ENCODE measurements at places on chromosomes 1 and 21.

DNA sequence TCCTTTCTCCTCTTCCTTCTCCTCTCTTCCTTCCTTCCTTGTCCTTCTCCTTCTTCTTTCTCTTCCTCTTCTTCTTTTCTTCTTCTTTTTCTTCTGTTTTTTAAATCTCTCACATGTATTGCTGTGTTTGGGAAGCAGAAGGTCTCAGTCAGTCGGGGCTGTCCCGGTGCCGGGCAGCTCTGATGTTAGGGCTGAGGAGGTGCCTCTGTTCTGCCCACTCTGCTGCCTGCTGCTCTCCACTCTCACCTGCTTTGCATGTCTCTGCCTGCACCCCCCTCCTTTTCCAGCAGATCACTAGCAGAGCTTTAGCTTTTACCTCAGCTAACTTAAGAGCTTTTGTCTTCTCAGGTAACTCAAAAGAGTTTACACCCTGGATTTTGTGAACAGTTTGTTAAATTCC, 276.6 kb downstream of the CHRM3 start:
- DNase-seq, result no peak

DNA sequence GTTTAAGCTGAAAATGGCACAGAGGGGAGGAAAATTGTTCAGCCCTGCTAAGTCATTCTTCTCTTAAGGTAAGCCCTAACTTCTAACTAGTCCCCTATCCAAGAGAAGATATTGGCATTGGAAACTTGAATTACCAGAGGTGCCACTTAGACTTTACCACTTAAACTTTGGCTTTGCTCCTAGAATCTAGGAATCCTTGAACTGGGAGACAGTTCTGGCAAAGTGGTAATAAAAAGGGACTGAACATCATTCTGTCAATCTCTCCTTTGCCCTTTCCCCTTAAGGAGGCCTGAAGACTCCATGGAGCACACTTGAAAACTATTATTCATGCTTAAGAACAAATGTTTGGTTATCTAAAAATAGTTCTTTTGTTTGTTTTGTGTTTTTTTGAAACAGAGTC, 8.4 kb downstream of the ATP1A4 start:
- no peak for DNase-seq

DNA sequence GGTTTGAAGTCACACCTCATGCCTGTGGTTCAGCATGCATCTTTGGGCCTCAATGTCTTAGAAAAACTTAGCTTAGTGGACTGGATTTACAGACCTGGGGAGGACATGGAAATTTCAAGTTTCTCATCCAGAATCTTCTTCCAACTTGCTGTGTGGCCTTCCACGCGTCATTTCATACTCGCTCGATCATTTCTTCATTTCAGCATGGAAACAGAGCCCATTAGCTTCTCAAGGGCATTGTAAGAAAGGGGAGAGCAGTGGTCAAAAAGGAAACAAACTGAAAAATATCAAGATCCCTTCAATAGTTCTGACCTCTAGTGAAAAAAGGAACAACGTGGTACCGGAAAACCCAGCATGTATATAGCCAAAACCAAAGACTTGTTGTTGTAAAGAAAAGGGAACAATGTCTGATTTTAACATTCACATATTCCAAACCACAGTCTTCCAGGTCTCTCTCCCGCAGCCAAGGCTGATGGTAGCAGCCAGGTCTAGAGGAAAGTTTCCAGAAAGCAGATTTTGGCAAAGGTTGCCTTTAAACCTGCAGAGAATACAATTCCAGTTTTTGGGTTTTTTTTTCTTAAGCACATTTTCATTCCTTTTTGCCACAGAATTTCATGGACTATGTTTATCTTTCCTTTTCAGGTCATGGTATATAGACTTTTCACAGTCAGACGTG, 97.0 kb upstream of the CDC42BPA start:
- no peak for DNase-seq

- no peak for DNase-seq
These were observed 377.1 kb downstream of the LRRIQ3 start for GRCh38 chr1:73820843-73821242.

DNA sequence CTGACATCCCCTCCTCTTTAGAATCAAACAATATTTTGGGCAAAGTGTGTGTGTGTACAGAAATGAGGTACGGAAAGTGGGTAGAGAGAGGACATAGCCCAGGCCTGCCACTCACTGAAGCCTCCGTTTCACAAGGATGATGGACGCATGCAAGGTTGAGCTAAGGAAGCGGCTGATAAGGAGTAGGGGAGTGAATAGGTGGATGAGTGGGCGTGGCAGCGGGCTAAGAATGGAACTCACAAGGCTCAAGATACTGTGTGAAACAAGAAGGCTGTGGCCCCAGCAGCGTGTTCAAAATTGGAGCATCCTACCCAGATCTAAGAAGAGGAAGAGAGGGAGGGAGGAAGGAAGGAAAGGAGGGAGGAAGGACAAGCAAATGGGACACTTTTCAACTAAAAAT, 37.5 kb downstream of the VWA5B1 start:
- DNase-seq, result no peak

All from ovary (tissue), 10 donors.